ENCODE measurements at places on chromosomes 13 and 19.

GRCh38 chr13:113403255-113404104 is 39.5 kb upstream of the GRTP1 start:
- DNase-seq = no peak

DNA sequence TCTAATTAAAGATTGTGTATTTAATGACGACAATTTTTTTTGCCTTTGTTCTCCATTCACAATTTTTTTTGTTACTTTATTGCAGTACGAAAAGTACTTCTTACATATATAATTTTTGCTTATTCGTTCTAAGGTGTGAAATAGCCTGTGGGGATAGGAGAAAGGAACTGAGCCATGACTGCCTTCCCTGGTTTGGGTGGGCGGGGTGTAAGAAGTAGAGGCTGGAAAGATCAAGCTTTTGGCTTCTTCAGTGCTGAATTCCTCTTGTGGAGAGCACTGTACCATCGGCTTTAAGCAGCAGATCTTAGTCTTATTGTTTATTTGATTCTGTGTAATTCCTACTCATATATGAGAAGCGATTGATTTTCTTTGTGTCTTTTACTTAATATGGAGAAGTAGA is 115.8 kb downstream of the NBEA start:
- DNase-seq = no peak

GRCh38 chr13:32585550-32586079 is 637 bp upstream of the PDS5B start:
- no peak for DNase-seq

GRCh38 chr13:36261976-36262375 is 35.6 kb downstream of the CCDC169 start:
- DNase-seq = no peak

GRCh38 chr13:46022481-46022880 is 30.1 kb downstream of the ZC3H13 start:
- no peak for DNase-seq

GRCh38 chr19:40555978-40556689 is 20.5 kb upstream of the SHKBP1 start:
- no peak for DNase-seq

- DNase-seq = no peak
Measured at GRCh38 chr13:85974608-85975366, 175.6 kb upstream of the SLITRK6 start.

DNA sequence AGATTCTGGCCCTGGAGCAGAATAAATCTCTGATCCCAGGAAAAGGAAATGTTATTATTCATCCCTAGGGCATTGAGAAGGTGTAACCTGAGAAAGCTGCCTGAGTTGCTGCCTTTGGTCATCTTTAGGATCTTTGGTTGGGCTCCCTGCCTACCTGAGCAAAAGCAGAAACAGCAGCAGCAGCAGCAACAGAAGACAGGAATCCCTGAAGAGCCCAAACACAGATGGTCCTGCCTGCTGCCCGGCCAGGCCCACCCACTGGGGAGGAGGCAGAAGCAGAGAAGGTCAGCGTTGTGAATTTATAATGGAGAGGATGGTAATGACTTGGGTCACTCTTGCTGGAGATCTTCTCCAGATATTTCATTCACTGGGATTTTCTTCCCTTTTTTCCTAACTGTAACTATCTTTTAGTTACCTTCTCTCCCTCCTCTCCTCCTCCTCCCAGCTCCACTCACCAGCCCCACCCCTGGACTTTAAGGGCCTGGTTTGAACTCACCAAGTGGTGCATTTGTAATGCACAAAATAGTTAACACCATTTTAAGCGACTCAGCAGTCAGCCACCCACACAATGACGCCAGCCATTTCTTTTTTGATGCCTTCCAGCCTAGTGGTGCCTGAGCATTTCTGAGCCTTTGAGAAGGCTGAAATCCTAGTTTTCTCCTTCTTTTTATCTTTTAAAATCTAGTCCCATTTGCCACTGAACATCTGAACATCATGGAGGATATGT is 91.7 kb downstream of the HSPH1 start:
- DNase-seq = no peak

GRCh38 chr13:73045031-73045430 is 13.8 kb upstream of the KLF5 start:
- DNase-seq = no peak

DNA sequence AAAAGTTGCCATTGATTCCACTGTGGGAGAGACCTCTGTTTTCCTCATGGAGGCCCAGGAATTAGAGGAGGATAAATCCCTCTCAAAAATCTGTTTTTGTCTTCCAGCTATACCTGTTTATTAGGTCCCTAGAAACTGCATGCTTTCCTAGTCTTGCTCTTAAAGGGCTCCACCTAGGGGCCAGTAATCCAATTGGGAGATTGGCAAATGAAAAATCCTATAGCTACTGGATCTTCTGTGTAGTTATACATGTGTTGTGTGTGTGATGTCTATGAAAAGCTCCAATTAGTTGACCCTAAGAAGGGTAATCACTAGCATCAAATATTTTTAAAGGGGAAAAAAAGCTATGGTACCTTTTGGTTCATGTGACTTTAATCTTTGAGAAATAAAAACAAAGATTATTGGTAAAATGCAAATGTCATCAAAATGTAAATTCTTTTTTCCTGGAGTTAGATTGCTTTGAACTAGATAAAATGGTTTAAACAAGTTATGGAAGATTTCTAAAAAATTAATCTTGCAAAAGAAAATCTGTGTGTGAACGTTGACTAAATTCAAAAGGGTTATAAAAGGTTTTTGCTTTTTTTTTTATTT is 63.4 kb upstream of the C1QTNF9B start:
- DNase-seq = no peak

- DNase-seq = no peak
Measured at GRCh38 chr19:41796901-41797300, 514 bp downstream of the CEACAM3 start.

GRCh38 chr13:37534181-37534580 is 64.4 kb downstream of the POSTN start:
- DNase-seq = no peak

All from mucosa of gallbladder (tissue), 1 donor.